ENCODE measurements at places on chromosomes 12 and 14.

DNA sequence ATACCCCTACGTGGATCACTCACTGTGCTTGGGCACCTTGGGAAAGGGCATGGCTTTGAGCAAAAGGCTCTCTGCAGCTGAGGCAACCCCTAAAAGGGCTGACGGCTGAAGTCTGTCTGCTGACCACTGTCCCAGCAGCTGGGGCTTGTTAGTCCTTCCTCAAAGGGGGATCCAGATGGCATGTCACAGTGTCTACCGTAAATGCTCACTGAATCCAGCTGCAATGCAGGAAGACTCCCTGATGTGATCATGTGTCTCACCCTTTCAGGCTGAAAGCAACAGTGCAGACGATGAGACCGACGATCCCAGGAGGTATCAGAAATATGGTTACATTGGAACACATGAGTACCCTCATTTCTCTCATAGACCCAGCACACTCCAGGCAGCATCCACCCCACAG lies 12.4 kb downstream of the OAS1 start:
- DNase-seq: no peak

DNA sequence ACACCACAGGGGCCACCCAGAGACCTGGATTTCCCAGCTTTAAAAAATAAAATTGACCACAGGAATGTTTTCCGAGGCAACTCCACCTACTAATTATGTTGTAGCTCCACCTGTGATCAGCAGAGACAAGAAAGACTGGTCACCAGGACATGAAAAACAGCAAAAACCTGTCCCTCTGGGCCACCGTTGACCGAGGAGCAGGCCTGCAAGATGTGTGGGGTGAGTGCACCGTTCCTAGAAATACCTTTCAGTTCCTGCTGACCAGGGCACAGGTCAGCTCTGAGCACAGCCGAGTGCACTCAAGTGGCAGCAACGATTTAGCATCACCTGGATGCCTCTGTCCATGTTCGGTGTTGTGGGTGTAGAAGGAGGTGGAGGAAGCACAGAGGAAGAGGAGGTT lies 16.9 kb downstream of the FZD10 start:
- DNase-seq: no peak

- DNase-seq: peak; percentile 87
Observed at GRCh38 chr12:112837629-112838197, 46.2 kb downstream of the RPH3A start.

DNA sequence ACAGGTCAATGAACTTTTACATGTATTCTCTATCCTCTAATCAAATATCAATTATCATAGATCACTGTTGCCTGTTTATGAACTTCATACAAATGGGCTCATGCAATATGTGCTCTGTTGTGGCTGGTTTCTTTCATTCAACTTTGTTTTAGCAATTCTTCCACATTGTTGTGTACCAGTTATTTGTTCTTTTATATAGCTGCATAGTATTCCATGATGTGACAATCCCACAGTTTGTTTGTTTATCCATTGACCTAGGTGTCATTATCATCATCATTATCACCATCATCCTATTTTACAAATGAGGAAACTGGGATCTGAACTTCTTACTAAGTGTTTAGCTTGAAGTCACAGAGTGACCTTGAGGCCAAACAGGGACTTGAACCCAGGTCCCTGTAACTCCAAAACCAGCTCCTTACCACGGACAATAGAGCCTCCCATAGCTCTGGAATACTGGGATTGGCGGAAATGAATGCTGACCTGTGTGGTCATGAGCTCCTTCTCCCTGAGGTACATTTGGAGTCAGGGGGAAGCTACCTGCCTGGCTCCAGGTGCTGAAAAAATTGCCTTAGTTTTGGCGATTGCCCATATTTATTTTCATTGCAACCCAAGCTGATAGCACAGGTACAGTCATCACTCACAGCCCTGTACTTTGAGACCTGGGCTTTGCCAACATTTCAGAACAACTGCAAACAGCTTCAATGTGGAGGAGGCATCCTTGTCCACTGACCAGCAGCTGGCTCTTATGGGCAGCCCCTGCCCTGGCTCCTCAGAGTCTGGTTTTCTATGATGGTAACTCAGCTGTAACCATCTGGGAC lies 9.2 kb downstream of the ZFP36L1 start:
- no peak for DNase-seq

DNA sequence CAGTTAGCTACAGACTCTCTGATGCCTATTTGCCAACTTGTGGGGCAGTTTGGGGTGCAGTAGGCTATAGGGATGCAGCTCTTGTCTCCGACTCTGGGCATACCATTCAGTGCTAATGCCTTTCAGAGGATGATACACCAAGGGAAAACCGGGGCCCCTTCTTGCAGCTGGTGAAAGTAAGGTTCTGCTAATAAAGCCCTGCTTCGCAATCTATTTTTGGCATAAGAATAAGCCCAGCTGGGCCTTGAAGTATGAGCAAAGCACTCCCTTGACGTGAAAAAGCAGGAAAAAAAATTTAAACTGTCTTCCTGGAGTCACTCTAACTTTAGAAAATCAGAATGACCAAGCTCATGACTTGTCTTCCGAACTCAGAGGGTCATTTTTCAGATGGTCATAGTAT lies 124.1 kb upstream of the RBM19 start:
- DNase-seq: no peak

DNA sequence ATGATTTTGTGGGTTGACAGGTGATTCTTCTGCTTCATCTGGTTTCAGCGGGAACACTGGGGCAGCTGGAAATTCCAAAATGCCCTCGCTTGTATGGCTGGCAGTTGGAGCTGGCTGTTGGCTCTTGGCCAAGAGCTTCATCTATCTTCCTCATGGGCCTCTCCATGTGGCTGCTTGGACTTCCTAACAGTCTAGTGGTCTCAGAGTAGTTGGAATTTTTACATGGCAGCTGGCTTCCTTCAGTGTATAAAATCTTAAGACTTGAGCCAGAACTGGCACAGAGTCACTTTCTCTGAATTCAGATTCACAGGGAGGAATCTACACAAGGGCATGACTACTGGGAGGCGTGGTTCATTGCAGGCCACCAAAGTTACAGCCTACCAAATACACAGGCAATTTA lies 204.9 kb upstream of the RMST start:
- no peak for DNase-seq

GRCh38 chr14:75315144-75315543 lies 36.5 kb downstream of the FOS start:
- peak; percentile 13 for DNase-seq

- peak; percentile 92 for DNase-seq
Observed at GRCh38 chr12:52203079-52203921, 11.5 kb upstream of the KRT80 start.

DNA sequence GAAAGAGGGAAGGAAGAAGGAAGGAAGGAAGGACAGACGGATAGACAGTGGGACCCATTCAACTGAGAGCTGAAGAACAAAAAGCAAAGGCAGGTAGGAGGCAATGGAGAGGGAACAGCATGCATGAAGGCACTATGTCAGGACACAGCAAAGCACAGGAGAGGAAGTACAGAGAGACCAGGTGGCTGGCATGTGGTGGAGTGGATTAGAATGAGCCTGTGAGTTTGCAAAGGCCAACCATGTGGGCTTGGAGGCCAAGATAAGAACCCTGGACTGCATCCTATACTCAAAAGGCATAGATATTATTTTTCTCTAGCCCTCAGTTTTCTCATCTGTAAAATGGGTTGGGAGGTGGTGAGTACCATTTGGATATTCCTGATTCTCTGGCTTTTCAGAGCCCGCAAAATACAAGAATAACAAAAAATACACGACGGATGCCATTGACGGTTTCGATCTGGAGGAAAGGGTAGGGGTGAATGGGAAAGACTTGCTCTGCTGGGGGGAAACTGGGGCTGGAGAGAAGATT lies 102.9 kb downstream of the WSCD2 start:
- no peak for DNase-seq

- no peak for DNase-seq
Observed at GRCh38 chr12:75366629-75367028, 24.3 kb upstream of the GLIPR1L2 start.

All from epithelial cell of esophagus (primary cell).